GM12878 (cell line): ENCODE measurements at places on chromosomes 7 and 10. TPM values are rescaled to one million over a fixed set of nuclear protein-coding genes. Genes with fewer than 3 reads are reported as not detected.
A peak's percentile ranks its signal among the peaks of the same experiment; 100 is the strongest.

GRCh38 chr10:24008164-24009091 lies 200.5 kb upstream of the KIAA1217 start:
- no peak for DNase-seq

DNA sequence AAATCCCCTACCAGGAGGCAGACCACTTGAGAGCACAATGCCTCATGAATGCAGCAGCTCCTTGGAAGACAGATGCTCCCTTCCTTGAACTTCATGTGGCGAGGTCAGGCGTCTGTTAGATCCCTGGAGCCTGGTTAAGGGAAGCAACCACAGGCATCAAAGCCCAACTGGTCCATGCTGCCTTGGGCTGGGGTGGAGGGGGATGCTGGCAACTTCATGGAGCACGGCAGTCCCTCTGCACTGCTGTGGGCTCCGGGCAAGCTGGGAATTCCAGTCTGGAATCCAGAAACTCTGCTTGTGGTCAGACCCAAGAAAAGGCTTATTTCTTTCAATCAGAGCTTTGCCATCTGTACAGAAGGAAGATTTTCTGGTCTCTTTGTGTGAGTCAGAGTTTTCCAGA lies 130.4 kb downstream of the PFKFB3 start:
- DNase-seq: no peak

GRCh38 chr10:72738486-72738885 lies 46.5 kb downstream of the MCU start:
- no peak for DNase-seq

- DNase-seq: no peak
Observed at GRCh38 chr7:20651960-20652544, 36.6 kb downstream of the ABCB5 start.

DNA sequence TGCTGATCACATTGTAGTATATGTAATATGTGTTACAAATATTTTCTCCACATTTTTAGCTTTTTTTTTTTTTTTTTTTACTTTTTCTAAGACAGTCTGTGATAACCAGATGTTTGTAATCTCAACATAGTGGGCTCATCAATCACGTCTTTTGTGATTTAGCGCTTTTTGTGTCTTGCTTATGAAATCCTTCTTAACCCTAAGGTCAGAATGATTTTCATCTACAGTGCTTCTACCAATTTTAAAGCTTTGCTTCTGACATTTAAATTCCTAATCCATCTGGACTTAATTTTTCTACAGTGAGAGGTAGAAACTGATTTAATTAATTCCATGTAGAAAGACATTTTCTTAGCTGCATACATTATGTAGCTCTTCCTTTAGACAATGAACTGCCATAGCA lies 626.4 kb downstream of the TNS3 start:
- no peak for DNase-seq

GRCh38 chr7:158695726-158696452 lies 8.7 kb downstream of the NCAPG2 start:
- peak; percentile 28 for DNase-seq

DNA sequence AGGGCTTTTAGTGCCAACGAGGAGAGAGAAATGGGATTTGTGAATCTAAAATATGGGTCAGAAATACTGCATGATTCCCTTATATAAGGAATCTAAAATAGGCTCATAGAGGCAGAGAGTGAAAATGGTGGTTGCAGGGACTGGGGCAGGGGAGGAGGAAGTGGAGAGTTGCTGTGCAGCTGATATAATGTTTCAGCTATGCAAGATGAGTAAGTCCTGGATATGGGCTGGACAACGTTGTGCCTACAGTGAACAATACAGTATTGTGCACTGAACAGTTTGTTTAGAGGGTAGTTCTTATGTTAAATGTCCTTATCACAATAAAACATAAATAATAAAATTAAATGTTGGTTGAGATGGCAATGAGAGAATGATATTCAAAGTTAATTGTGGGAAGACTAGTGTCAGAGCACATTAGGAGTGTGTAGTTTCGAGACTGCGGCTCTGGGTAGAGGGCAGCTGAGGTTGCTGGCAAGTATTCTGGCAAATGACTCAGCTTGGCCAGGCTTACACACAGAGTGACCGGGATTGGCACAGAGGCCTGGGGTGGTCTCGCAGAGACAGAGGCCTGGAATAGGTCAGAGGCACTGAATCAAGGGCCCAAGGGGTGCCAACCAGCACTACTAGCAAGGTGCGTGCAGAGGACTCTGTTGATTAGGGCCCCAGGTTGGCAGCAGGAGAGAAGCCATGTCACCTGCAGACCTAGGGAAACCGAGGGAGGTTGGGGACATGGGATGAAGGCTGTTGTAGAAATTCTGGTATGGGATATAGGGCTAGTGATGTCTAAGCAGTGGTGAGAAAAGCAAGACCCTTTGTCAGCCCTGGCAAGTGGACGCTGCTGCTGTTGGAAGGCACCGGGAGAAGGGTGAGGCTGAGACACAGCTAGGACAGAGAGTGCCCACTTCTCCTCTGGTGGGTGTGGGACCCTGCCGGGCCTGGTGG lies 2.8 kb upstream of the DEPP1 start:
- DNase-seq: no peak

GRCh38 chr7:135726276-135726788 lies 1.7 kb downstream of the SLC13A4 start:
- DNase-seq: no peak

GRCh38 chr10:129605986-129606518 lies 139.0 kb downstream of the MGMT start:
- DNase-seq: peak; percentile 72

GRCh38 chr7:77200542-77200941 lies 923 bp upstream of the FGL2 start:
- DNase-seq: no peak

DNA sequence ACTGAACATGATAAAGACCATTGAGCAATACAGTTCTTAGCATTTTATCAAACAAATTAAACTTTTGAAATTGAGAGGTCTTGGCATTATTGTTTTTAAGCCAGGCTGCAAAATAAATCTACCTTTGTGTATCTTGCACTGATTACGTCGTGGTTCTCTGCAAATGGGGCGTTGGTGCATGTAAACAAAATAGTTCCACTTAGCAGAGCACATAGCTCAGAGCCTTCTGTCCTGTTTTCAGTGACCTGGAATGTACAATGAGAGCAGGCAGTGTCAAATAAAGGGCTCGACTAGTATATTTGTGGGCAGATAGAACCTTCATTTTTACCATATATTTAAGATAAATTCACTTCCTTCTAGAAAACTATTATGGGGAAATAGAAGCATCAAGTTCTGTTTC lies 333.9 kb upstream of the SMIM30 start:
- no peak for DNase-seq

- DNase-seq: no peak
Observed at GRCh38 chr10:72275351-72276012, 1.8 kb downstream of the DDIT4 start.

DNA sequence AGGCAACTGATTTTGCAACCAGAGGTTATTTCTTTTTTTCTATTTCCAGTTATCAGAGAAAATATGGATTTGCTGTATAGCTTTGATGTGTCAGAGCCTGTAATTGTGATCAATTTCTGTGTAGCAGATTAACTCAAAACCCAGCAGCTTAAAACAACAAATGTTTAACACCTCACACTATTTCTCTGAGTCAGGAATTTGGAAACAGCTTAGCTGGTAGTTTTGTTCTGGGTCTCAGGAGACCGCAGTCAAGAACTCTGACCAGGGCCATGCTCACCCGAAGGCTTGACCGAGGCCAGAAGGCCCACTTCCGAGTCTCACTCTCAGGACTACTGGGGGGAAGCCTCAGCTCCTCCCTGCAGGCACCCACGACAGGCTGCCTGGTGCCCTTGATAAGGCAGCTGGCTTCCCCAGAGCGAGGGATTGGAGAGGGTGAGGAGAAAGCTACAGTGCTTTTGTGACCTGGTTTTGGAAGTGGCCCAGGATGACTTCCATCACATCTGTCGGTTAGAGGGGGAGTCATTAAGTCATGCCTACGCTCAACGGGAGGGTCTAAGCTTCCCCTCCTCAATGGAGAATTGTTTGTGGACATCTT lies 105.7 kb upstream of the SHH start:
- no peak for DNase-seq

DNA sequence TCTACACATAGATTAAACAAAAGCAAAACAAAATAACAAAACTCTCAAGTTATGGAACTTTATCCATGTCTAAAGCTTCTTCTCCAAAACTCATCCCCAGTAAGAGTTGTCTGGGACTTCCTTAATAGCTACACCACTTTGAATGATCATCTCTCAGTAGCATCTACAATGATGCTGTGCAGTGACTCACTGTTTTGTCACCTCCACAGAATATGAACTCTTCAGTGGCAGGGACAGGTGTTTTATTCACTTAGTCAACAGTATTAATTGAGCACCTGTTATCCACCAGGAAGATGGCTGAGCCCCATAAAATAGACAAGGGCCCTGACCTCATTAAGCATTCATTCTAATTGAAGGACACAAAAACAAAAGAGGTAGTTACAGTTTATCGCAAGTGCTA lies 350.7 kb downstream of the ELMO1 start:
- no peak for DNase-seq

GRCh38 chr7:20352573-20353306 lies 22.0 kb downstream of the ITGB8 start:
- no peak for DNase-seq

- DNase-seq: no peak
Observed at GRCh38 chr7:36884910-36885309, 160.6 kb upstream of the AOAH start.

DNA sequence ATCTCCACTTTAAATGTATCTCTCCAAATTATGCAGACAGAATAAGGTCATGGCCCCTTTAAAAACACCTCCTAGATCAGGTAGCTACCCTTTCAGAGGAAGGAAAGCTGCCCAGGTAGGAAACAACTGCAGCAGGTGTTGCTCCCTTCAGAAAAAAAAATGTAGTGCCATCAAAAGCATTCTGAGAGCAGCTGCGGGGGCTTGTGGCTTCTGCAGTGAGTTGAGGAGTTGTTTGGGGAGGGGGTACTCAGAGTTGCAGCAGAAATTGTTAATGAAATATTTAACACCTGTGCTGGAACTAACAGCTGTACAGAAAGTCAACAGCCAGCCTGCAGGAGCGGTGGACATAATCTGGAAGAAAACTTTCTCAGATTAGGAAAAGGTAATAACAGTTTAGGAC lies 24.0 kb downstream of the CDHR3 start:
- DNase-seq: no peak

DNA sequence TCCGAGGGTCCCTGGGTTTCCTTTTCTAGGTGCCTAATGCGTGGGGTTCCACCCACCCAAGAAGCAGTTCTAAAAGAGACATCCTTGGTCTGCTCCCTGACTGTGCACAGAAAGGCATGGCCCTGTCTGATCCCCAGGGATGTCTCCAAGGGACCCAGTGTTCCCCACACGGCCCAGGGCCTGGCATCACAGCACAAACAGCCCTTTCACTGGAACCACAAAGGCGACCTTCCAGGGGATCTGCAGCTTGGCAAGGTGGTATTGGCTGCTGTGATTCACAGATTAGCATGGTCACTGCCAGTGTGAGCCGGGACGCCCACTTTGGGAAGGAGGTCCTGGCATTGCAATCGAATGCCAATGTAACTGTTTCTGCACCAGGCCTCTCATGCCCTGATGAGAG lies 6.4 kb downstream of the KCNMA1 start:
- no peak for DNase-seq

DNA sequence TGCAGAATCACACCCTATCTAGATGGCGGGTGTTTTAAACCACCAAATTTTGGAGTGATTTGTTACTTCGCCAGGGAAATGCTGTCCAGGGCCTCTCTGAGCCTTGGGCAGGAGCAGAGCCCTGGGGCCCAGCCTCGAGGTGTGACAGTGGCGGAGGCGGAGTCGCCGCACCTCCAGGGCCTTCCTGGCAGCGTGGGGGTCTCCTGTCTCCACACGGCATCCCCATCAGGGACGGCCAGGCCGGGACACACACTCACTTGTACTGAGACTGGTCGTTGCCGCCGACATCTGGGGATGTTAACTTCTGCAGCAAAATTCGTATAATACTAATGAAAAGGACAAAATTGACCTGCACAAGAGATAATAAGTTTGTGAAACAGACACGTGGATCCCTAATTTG lies 110.7 kb downstream of the VIPR2 start:
- no peak for DNase-seq

- DNase-seq: no peak
Observed at GRCh38 chr10:62895063-62895462, 78.9 kb upstream of the EGR2 start.

DNA sequence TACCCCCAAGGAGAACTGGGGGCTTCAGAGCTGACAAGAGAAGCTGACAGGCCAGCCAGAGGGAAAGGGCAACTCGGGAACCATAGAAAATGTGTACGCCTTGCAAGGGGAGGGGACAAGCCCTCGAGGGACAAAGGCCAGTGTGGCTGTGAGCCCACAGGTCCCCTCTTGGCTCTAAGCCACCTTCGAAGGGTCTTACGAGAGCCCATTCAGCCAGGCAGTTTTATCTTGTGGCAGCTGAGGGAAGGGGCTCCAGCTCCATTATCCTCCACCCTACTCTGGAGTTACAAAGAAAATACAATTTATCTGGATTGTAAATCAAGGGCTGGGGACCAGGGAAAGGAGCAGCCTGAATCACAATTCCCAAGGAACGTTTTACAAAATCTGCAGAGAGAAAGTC lies 159.5 kb upstream of the ZMIZ1 start:
- DNase-seq: no peak

DNA sequence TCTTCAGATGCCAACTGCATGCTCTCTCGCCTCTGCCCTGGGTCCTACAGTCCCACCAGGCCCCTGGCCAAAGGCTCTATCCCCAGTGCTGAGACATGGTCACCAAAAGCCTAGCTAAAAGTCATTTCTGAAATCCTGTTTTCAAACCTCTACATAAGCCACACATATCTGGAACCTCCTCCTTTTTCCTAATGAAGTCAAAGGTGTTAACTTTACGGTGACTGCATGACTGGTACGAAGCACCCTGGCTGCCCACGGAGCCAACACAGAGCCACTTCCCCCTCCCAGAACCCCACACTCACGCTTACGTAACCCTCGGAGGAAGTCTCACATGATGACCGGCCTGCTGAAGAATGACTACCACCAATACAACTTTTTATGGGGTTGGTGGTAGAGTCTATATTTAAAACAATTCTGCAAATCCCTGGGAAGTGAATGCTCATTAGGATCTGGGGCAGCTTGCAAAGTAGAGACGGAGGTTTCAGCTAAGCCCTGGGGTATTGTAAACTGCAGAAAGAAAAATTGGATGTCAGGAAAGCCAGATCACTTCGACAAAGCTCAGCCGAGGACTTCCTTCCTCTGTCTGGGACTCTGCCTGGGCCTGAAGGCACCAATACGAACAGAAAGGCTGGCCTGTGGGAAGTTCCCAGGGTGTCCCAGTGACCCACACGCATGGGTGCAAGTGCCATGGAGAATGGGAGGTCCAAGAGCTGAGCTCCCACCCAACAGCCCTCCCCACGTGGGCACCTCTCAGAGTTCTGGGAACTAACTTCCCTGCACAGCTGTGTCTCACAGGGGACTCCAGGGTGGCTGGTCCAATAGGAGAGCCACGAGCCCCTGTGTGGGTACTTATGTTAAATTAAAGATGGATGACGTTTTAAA lies 50.7 kb downstream of the PDGFA start:
- no peak for DNase-seq

The FFAR4 gene
- not detected in 2 replicates for polyA plus RNA-seq

The TEX47 gene
- polyA plus RNA-seq: not detected in 2 replicates

The TACC2 gene
- polyA plus RNA-seq: 0.28 TPM in 1 of 2 replicates, not detected in the other

The SMKR1 gene
- polyA plus RNA-seq: 0.86 and 1.8 TPM in 2 replicates

The FBXW4 gene
- polyA plus RNA-seq: 6.1 and 9.3 TPM in 2 replicates

The NPFFR1 gene
- 0.03 TPM in 1 of 2 replicates, not detected in the other for polyA plus RNA-seq

The H2AZ2 gene
- polyA plus RNA-seq: 366 and 369 TPM in 2 replicates

The TRIM74 gene
- polyA plus RNA-seq: 0.11 and 0.48 TPM in 2 replicates

The ACTL6B gene
- not detected in 2 replicates for polyA plus RNA-seq

The GIMAP1 gene
- polyA plus RNA-seq: 0.58 and 0.75 TPM in 2 replicates

The NANOS1 gene
- not detected in 2 replicates for polyA plus RNA-seq
